ENCODE measurements at places on chromosomes 1 and 21. TPM values are rescaled to one million over a fixed set of nuclear protein-coding genes. Genes with fewer than 3 reads are reported as not detected.

The UMODL1 gene
- 0.21 TPM for total RNA-seq

DNA sequence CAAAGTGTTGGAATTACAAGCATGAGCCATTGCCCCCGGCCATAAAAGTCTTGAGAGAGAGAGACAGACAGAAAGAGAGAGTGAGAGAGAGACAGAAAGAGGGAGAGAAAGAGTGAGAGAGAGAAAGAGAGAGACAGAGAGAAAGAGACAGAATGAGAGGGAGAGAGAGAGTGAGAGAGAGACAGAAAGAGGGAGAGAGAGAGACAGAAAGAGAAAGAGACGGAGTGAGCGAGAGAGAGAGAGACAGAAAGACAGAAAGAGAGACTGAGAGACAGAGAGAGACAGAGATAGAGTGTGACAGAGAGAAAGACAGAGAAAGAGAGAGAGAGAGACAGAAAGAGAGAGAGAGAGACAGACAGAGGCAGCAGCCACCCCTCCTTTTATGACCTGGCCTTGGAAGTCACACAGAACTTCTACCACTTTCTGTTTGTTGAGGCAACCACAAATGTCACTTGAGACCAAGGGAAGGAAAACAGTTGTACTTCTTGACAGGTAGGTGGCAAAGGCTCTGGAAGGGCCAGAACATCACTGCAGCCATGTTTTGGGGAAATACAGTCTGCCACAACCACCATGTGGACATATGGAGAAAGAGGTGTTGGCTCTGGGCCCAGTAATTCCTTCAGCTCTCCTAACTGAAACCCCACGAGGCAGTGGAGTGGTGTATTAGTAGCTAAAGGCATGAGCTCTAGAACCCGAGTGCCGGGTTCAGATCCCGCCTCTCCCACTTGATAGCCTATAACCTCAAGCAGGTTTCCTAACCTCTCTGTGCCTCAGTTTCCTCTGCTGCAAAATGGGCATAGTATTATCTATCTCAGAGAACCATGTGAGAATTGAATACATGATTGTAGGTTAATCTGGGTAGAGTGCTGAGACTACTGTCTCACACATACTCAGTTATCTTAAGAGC, 50.6 kb downstream of the TNFRSF8 start:
- DNase-seq = no peak

- DNase-seq = no peak
These were observed 124.7 kb upstream of the BRINP3 start for GRCh38 chr1:190602325-190602724.

DNA sequence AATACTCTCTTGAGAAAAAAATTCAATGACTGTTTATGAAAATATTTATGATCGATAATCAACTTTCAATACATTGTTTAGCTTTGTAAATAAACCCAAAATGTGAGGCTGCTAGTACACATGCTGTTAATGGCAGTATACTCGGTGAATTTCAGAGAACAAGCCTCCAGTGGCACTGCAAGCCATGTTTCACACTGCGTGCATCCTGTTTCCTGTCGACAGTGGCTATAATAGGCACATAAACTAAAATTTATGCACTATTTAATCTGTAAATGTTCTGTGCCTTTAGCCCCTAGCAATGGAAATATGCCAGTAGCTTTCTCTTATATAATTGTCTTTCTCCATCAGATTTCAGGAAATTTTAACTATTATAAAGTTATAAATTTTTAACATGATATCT, 26.3 kb upstream of the RGS18 start:
- no peak for DNase-seq

- DNase-seq = no peak
These were observed 50.3 kb downstream of the ITPKB start for GRCh38 chr1:226688808-226689207.

DNA sequence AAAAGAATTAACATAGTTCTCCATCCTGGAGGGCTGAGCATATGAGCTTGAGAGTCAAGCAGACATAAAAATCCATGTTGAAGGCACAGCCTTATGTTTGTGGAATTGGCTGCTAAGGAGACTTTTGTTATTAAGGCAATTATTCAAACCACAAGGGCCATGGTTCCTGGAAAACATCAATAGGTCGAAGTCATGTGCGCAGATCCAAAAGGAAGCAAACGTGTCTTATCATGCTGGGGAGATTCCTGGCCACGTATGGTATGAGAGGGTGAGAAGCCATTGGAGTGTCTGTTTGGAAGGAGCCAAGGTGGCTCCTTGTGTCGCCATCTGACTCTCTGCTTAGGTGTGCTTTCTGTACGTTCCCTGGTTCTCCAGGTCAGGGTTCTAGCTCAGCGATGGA, 61.8 kb upstream of the COA6 start:
- DNase-seq = no peak

The SOX13 gene
- total RNA-seq = 31.5 TPM

DNA sequence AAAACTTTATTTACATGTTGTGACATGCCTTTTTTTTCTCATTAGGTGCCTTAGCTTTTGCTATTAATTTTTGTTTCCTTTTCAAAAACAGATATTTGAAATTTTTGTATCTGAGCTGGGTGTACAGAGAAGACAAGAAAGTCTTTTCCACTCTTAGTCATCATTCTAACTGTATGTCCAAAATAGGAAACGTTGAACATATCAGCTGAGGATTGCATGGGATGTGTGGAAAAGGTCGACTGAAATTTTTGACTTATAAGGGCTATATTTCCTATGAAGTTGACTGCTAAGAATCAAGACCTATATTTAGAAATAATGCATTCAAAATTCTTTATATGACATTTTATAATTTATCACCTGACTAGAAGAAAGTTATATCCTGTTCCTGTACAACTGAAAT, 270.0 kb upstream of the ZRANB2 start:
- no peak for DNase-seq
